ENCODE measurements at places on chromosomes 11 and 22. TPM values are rescaled to one million over a fixed set of nuclear protein-coding genes. Genes with fewer than 3 reads are reported as not detected.
A peak's percentile ranks its signal among the peaks of the same experiment; 100 is the strongest.

GRCh38 chr11:120212259-120212878 is 1.5 kb downstream of the OAF start:
- no peak overlapping the region for H3K27ac ChIP-seq
- H3K4me1 ChIP-seq = peaks cover 5% of the 10 kb centered on the region
- no peaks in the 10 kb centered on the region for H3K36me3 ChIP-seq
- peak overlapping the region; percentile 60 for H3K4me3 ChIP-seq
- H3K27me3 ChIP-seq = peaks cover 41% of the 10 kb centered on the region

Gene OR52I2
- total RNA-seq = not detected

Gene KRTAP5-1
- not detected for total RNA-seq

DNA sequence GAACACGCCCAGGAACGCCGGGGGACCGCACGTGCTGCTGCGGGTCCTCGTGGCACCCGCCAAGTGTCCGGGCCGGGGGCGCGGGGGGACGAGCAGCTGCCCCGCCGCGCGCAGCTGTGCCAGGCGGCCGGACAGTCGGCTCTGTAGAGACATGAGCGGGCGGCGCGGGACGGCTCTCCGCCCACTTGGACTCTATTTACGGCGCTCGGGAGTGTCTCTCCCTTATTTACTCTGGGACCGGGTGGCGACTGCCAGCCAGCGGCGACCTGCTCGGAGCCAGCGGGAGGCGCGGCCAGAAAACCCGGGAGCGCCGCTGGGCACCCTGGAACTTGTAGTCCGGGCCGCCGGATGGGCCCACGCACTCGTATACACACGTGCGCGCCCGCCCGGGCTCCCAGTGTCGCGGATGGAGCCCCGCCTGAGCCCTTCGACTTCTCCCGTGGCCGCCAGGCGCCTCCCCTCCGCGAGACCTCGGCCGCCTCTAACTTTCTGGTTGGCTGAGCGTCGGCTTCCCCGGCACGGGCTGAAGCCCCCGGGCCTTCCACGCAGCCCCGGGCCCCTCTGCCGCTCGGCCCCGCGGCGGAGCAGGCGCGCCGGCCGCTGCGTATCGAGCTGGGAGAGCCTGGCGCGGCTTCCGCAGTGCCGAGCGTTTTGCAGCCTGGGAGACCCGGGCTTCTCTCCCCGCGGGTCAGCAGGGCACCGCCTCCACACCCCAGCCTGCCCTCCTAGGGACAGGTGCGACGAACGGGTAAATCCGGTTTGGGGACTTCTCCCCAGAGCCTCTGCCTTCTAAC is at the start of gene MACROD1:
TSS of gene MACROD1 (minus strand) at position 272 of the 794 bp plus-strand sequence. CDS start at position 153, 119 bp downstream.
- H3K36me3 ChIP-seq = no peaks in the 10 kb centered on the region
- peaks cover 9% of the 10 kb centered on the region for H3K4me1 ChIP-seq
- H3K27me3 ChIP-seq = peaks cover 18% of the 10 kb centered on the region
- peak; percentile 94 for DNase-seq

Gene AGBL2
- total RNA-seq = 2.1 TPM

DNA sequence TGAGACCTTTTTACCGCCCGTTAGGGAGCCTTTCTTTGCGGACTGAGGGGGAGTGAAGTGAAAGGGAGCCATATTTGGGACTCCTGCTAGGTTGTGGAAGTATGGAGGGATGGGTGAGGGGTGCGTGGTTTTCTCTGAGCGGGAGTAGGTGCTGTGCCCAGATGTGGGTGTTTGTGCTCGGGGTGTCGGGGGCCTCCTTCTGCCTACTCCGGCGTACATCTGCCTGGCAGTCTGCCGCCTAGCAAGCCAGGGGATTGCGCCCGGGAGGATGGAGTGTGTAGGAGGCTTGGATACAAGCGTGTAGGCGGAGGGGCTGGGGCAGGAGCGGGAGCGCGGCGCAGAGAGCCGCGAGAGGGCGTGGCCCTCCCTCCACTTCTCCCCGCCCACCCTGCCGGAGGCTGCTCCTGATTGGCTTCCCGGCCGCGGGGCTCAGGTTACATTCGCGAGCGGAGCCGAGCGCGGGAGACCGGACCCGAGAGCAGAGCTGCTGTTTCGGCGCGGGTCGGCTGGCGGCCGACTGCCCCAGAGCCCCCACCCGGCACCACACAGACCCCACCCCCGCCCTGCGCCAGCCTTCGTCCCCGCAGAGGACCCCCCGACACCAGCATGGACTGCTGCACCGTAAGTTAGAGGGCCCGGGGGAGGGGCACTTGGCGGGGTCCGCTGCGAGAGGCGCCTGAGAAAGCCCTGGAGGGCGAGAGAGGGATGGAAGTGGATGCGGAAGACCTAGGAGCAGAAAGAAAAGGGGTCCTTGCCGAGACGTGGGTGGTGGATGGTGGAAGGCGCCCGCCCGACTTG is at the start of gene NRGN:
TSS of gene NRGN (plus strand) at position 464 of the 798 bp plus-strand sequence. CDS start at position 607, 143 bp downstream.
- no peaks in the 10 kb centered on the region for H3K4me1 ChIP-seq
- no peaks in the 10 kb centered on the region for H3K36me3 ChIP-seq
- H3K4me3 ChIP-seq = peak within 1 kb of the TSS; percentile 64

Gene TEX12
- not detected for total RNA-seq
